ENCODE measurements at places on chromosomes 7 and 10.

DNA sequence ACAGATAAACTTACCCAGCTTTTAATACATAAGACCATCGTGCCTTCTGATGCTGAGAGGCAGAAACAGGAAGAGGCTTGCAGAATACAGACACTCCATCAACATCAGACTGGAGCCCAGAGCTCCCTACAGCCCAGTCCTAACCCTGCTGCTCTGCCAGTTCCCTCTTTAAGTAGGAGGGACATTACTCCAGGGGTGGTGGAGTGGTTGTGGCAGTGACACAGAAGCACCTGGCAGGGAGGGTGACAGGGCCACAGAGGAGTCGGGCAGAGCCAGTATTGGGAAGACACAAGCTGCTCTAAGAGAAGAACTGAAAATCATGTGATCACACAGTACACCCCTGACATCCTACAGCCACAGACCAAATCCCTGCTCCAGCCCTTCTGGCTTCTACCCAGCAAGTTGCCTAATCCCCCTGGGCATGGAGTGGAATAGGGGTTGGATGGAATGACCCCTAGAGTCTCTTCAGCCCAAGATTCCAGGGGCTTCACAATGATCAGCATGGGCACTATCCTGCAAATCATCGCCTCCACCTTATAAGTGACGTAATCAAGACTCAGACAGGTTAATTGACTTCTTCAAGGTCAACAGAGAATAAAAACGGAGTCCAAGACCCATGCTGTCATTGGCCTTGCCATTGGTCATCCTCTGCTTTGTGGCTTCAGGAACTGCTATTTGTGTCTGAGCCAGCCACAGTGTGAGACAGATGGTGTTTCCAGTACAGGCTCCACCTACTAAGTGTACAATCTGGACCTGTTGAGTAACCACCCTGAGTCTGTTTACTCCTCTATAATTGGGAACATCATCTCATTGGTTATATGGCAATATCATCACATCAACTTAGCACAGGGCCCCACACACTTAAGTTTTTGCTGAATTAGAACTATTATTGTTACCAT lies 61.1 kb upstream of the ZMIZ1 start:
- DNase-seq: no peak

DNA sequence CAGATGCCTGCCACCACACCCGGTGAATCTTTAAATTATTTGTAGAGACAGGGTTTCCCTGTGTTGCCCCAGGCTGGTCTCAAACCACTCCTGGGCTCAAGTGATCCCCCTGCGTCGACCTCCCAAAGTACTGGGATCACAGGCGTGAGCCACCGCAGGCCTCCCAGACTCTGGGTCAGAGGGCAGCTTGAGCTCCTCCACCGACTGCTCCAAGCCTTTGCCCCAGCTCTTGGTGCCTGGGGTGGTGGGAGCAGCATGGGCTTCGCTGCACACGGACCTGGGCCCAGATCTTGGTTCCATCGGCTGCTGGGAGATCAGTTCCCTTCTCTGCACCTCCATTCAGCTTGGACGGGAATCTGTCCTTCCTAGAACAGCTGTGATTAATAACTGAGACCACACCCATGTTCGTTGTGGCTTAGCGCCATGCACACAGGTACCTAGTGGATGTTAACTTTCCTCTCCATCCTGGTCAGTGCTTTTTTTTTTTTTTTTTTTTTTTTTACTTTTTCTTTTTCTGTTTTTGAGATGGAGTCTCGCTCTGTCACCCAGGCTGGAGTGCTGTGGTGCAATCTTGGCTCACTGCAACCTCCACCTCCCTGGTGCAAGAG lies 125.3 kb downstream of the CUX1 start:
- no peak for DNase-seq

- DNase-seq: no peak
Observed at GRCh38 chr7:7793249-7793648, 74.8 kb upstream of the RPA3 start.

- no peak for DNase-seq
Observed at GRCh38 chr7:55570218-55570873, 2.0 kb downstream of the VOPP1 start.

DNA sequence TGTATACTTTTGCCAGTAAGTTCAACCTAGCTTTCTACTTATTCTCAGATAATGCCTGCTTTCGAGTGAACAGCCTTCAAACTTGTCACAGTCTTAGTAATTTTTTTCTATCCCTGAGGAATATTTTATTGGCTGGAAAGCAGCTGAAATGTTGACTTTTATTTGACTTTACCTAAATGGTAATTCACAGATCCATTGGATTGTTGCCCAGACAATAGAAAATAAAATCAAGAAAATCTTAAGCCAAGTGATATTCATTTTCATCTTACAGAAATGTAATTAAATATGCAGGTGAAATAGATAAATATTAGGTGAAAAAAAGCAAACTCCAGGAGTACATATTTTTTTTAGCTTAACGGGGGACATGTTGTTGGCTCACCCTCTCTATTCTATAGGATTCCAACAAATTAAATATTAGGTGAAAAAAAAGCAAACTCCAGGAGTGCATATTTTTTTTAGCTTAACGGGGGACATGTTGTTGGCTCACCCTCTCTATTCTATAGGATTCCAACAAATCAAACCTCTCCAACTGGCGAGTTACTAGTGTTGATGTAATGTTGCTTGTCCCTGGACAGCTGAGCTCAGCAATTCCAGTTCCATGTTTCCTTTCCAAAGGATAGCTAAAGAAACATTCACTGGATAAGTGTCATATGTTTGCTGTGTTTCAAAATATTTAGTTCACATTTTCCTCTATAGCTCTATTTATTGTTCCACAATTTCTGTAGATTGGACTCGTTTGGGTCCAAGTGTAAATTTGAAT lies 4.2 kb downstream of the TMEM26 start:
- peak; percentile 87 for DNase-seq

DNA sequence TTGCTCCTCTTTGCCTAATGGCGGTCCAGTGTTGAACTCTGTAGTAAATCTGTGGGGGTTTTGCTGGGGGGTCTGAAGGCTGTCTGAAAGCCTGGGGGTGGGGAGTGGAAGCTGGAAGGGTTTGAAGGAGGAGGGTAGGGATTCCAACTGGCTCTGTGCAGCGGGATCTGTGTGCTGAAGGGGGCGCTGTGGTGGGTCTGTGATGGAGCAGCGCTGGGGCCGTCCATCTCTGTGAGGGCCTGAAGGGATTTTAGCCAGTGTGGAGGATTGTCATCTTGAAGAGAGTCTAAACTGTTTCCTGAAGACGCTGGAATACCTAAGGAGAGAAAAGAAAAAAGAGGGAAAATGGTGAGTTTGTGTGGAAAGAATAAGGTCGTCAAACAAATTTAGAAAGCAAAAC lies 129.2 kb downstream of the STRA8 start:
- DNase-seq: no peak

DNA sequence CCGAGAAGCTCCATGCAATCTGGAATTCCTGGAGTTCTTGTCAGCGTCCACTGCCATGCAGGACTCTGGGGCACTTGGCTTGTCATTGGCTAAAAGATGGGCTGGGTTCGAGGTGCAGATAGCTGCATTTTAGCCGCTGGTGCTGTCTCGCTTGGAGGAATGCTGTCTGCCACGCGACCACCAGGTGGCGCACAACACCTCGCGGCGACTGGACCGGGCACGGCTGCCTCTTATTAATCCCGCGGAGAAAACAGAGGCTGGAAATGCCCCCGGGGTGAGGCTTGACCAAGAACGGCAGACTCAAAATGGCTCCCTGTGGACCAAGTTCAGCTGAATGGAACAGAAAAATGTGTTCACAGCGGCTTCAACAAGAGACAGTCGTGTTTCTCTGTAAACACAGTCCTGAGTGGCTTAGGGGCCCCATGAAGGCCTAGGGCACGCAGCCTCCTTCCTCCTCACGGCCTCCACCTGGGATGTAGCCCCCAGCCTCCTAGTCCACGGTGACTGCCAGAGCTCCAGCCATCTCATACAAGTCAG lies 46.2 kb downstream of the AOC1 start:
- peak; percentile 72 for DNase-seq

DNA sequence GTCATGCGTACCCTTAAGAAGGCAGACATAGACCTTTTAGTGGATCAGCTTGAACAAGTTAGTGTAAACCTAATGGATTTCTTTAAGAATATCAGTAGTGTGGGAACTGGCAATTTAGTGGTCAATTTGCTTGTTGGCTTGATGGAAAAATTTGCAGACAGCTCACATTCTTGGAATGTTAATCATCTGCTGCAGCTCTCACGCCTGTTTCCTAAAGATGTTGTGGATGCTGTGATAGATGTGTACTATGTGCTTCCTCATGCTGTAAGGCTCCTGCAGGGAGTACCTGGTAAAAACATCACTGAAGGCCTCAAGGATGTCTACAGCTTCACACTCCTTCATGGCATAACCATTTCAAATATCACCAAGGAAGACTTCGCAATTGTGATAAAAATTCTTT lies 103.4 kb downstream of the ABCA13 start:
- DNase-seq: no peak

- no peak for DNase-seq
Observed at GRCh38 chr7:20019757-20020432, 197.3 kb downstream of the MACC1 start.

Data from muscle of arm (tissue), 14 donors.